Activated T-cell treated with anti-CD3 and anti-CD28 coated beads for 1 hour (primary cell): ENCODE measurements at places on chromosomes 13 and 19.

- no peak for DNase-seq
Observed at GRCh38 chr19:5126498-5127223, 157.7 kb downstream of the KDM4B start.

DNA sequence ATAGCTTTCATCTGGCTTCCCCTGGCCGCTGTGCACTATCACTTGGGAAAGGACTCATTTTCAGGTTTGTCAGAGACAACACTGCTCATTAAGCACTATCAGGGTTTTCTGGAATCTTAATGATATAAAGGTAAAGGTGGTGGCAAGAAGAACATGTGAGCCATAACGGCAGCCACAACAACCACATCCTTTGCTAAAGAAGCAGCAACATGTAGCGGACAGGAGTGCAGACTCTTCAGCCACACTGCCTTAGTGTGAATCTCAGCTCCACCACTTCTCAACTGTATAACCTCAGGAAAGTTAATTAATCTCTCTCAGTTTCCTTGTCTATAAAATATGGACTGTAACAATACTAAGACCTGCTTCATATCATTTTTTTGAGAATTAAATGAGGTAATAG is 24.1 kb upstream of the MIR17HG start:
- no peak for DNase-seq

DNA sequence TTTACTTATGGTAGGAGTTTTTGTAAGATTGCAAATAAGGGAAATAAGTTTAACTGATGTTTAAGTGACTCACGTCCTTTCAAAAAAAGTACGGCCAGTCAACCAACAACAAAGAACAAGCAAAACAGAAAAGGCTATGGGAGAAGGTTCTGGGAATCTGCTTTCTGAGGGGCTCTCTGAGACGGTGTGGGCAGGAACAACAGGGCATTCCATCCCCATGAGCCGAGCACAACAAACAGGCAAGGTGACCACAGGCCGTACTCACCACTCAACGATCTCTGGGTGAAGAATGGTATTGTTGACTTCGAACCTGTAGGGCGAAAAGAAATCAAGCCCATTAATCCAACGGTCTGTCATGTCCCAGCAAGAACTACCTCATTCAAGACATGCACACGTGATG is 43.8 kb downstream of the PEPD start:
- DNase-seq: no peak

DNA sequence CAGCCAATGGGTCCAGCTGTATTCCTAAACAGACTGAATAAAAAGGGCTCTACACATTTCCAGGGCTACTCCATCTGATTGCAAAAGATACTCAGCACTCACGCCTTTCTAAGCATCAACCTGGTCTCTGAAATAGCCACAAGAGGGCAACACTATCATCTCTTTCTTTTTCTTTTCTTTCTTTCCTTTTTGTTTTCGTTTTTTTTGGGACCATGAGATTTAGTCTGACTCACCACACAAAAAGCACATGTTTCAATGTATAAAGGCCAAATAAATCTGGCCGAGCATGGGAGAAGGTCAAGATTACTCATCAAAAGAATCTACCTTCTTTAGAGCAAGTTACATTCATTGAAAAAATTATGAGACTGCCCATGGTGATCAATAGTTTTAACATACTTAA is 805.6 kb upstream of the ARGLU1 start:
- DNase-seq: no peak

DNA sequence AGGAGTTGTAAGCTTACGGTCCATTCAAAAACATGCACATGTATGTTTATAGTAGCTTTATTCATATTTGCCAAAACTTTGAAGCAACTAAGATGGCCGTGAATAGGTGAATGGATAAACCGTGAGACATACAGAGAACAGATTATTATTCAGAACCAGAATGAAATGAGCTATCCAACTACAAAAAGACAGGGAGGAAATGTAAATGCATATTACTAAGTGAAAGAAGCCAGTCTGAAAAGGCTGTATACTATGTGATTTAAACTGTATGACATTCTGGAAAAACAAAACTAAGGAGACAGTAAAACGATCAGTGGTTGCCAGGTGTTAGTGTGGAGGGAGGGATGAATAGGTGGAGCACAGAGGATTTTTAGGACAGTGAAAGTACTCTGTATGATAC is 19.9 kb downstream of the NDFIP2 start:
- DNase-seq: no peak

- no peak for DNase-seq
Observed at GRCh38 chr13:86409466-86410241, 610.4 kb upstream of the SLITRK6 start.

- no peak for DNase-seq
Observed at GRCh38 chr13:96817336-96817941, 176.8 kb downstream of the OXGR1 start.

DNA sequence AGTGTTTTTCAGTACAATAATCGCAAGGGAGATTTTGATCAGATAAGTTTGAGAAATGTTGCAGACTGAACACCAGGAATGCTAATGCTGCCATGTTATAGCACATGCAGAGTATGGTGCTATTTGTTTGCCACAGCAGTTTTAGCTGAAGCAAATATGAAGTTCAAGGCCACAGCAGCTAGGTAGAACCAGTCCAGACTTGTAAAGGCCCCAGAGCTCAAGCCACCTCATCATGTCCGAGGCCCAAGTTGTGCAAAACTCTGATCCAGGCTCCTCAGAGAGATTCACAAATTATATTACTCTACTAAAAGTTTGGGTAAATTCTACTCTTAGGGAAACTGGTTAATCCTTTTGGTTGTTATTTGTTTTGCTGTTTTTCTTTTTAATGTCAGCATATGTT is 2702.6 kb downstream of the PCDH9 start:
- no peak for DNase-seq

- DNase-seq: no peak
Observed at GRCh38 chr13:41361491-41361890, 50.4 kb downstream of the NAA16 start.

DNA sequence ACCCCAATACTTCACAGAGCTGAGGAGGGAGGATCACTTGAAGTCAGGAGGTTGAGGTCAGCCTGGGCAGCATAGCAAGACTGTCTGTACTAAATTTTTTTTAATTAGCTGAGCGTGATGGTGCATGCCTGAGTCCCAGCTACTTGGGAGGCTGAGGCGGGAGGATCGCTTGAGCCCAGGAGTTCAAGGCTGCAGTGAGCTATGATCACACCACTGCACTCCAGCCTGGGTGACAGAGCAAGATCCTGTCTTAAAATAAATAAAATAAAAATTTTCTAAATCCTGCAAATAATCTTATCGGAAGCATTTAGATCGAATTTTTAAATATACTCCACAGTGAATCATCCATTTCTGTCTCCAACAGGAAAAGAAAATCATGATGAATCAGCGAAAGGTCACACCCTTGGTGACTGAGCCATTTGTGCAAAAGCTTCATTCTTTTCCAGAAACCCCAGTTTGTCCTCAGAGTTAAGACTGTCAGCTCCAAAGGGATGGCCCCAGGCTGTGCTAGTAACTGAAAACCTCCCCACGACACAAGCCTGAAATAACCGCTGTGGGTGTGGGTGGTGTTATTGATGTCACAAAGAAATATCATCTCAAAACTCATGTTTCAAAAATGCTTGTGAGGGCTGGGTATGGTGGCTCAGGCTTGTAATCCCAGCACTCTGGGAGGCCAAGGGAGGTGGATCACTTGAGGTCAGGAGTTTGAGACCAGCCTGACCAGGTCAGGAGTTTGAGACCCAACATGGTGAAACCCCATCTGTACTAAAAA is 167.6 kb downstream of the PTPRS start:
- no peak for DNase-seq

GRCh38 chr19:31772915-31773314 is 423.7 kb upstream of the TSHZ3 start:
- no peak for DNase-seq

DNA sequence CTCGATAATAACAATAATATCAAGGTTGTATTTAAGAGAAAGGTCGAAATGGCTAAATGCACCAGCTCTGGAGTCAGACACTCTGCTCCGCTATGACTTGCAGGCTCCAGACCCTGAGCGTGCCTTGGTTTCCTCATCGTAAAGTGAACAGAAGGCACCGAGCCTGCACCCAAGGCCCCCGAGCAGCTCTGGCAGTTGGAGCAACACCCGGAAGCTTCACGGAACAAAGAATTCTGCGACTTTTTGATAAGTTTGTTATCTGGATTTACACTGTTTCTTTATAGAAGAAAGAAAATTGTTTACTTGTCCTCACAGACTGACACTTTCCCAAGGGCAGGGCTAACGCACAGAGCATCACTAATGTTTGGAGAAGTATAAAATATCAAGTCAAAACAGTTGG is 4.4 kb downstream of the GRTP1 start:
- DNase-seq: no peak

- DNase-seq: no peak
Observed at GRCh38 chr19:29770648-29771047, 41.1 kb upstream of the CCNE1 start.

- DNase-seq: no peak
Observed at GRCh38 chr13:62635161-62635560, 1219.5 kb upstream of the PCDH20 start.

GRCh38 chr19:35114353-35115176 is 1.1 kb upstream of the FXYD3 start:
- DNase-seq: peak; percentile 57

- no peak for DNase-seq
Observed at GRCh38 chr19:5124111-5124855, 155.4 kb downstream of the KDM4B start.

- DNase-seq: no peak
Observed at GRCh38 chr19:50896591-50897190, 14.5 kb downstream of the KLK4 start.

GRCh38 chr13:79936368-79937136 is 404.4 kb downstream of the SPRY2 start:
- DNase-seq: no peak

- no peak for DNase-seq
Observed at GRCh38 chr19:14265290-14266036, 59.5 kb upstream of the ADGRL1 start.
